Spinal cord (tissue), 10 donors: ENCODE measurements at places on chromosomes 4 and X. TPM values are rescaled to one million over a fixed set of nuclear protein-coding genes. Genes with fewer than 3 reads are reported as not detected.

DNA sequence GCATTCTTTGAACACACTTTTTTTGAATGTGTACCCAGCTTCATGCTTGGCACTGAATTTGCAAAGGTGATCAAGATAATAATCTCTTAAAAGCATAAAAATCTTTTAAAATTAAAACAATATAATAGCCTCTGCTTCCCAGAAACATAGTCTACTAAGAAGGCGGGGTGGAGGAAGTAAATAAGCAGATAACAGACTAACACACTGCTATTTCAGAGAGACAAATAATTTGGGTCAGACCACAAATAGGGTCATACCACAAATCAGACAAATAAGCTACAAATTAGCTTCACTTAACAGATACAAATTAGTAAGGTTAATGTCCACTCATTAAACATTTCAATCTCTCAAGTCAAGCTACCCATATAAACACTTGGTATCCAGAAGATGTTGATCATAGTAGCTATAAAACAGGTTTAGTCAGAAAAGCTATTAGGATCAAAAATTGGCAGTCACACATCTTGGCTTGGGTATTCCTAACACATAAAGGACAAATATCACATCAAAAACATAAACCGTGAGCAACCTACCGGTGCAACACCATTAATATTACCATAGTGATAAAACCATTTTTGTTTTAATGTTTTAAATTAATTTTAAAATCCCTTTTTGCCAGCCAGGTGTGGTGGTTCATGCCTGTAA is 47.3 kb downstream of the PPP3CA start:
- H3K27me3 ChIP-seq = no peaks in the 10 kb centered on the region
- H3K27ac ChIP-seq = no peak overlapping the region
- DNase-seq = no peak
- peaks cover 2% of the 10 kb centered on the region for H3K4me1 ChIP-seq

- H3K4me3 ChIP-seq = no peak overlapping the region
- H3K27me3 ChIP-seq = peaks cover 10% of the 10 kb centered on the region
- no peak overlapping the region for H3K27ac ChIP-seq
- DNase-seq = no peak
Observed at GRCh38 chrX:41095908-41096307, 10.7 kb downstream of the USP9X start.

GRCh38 chr4:173243321-173243720 is 74.7 kb downstream of the GALNT7 start:
- no peaks in the 10 kb centered on the region for H3K27me3 ChIP-seq
- no peaks in the 10 kb centered on the region for H3K36me3 ChIP-seq
- H3K27ac ChIP-seq = no peak overlapping the region
- H3K4me3 ChIP-seq = no peak overlapping the region
- no peak for DNase-seq

- no peaks in the 10 kb centered on the region for H3K4me1 ChIP-seq
- H3K36me3 ChIP-seq = no peaks in the 10 kb centered on the region
- no peak overlapping the region for H3K4me3 ChIP-seq
- no peaks in the 10 kb centered on the region for H3K27me3 ChIP-seq
- no peak overlapping the region for H3K27ac ChIP-seq
- no peak for DNase-seq
Observed at GRCh38 chr4:97504713-97505112, 638.6 kb downstream of the STPG2 start.

- DNase-seq = no peak
- no peaks in the 10 kb centered on the region for H3K36me3 ChIP-seq
- no peaks in the 10 kb centered on the region for H3K4me1 ChIP-seq
- H3K27me3 ChIP-seq = no peaks in the 10 kb centered on the region
- H3K4me3 ChIP-seq = no peak overlapping the region
Observed at GRCh38 chr4:183172881-183173280, 73.8 kb downstream of the WWC2 start.

SMIM43 gene
- 1.1 TPM for total RNA-seq
